Thoracic aorta (tissue), 2 donors: ENCODE measurements at places on chromosomes 16 and 17. TPM values are rescaled to one million over a fixed set of nuclear protein-coding genes. Genes with fewer than 3 reads are reported as not detected.
A peak's percentile ranks its signal among the peaks of the same experiment; 100 is the strongest.

- no peak for DNase-seq
- no peak overlapping the region for H3K4me3 ChIP-seq
- H3K27ac ChIP-seq: no peak overlapping the region
- H3K4me1 ChIP-seq: no peaks in the 10 kb centered on the region
These were observed 11.3 kb downstream of the HS3ST3A1 start for GRCh38 chr17:13590441-13590840.

VWA3A gene
- 2.3 TPM for total RNA-seq

DNA sequence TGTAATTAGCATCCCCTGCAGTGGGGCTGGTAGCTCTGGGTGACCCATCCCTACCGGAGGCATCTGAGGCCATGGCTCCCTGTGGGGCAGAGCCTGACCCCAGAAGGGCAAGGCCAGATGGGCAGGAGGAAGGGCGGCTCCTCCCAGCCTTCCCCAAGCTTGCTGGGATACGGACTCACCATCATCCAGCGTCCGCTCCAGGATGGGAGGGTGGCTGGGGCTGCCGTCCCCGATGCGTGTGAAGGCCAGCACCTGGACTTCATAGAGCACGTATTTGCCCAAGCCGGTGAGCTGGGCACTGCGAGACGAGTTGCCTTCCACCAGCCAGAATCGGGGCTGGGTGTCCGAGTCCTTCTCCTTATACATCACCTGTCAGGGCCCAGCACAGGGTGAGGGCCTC lies 81.6 kb upstream of the CDC42EP4 start:
- H3K27ac ChIP-seq: no peak overlapping the region
- no peaks in the 10 kb centered on the region for H3K4me1 ChIP-seq
- no peak for DNase-seq
- no peaks in the 10 kb centered on the region for H3K27me3 ChIP-seq
- no peaks in the 10 kb centered on the region for H3K36me3 ChIP-seq
- H3K4me3 ChIP-seq: no peak overlapping the region

DNA sequence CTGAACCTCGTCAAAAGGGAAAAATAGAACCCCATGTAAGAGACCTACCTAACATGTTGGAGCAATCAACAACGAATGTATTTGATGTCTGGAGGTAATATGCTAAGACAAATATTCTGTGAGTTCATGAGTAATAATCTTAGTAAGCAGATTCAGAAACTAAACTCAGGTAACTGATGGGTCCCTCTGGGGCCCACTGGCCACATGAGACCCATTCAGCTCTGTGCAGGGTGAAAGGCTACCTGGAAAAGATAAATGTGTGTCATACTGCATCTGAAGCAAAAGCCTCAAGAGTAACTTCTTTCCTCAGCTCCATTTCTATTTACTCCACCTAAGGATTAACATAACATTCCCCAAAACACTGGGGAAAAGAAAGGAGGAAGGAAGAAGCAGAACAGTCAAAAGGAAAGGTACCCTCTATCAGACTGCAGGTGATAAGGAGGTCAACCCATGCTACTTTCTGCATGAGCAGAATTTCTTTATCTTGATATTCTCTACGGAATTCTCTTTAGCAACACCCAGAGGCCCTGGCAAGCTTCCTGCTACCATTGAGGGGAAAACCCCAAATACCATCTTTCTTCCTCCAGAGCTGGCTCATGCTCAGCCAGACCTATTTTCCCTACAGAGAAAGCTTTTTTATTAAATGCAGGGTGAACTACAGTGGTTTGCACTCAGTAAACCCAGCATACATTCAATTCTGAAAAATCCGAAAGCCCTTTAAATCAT lies 37.7 kb upstream of the ABCA6 start:
- no peak overlapping the region for H3K4me3 ChIP-seq
- H3K27ac ChIP-seq: no peak overlapping the region
- no peaks in the 10 kb centered on the region for H3K27me3 ChIP-seq
- DNase-seq: no peak

- H3K4me1 ChIP-seq: peaks cover 6% of the 10 kb centered on the region
- H3K4me3 ChIP-seq: no peak overlapping the region
- no peak for DNase-seq
- no peaks in the 10 kb centered on the region for H3K27me3 ChIP-seq
- H3K36me3 ChIP-seq: no peaks in the 10 kb centered on the region
- no peak overlapping the region for H3K27ac ChIP-seq
These were observed 30.4 kb downstream of the SOCS3 start for GRCh38 chr17:78329263-78330059.

BTBD17 gene
- total RNA-seq: not detected

GRCh38 chr17:39927929-39928857 lies 661 bp downstream of the LRRC3C start:
- peak overlapping the region; percentile 97 for H3K27ac ChIP-seq
- DNase-seq: no peak
- H3K27me3 ChIP-seq: no peaks in the 10 kb centered on the region
- peak overlapping the region; percentile 93 for H3K4me3 ChIP-seq
- H3K4me1 ChIP-seq: peaks cover 46% of the 10 kb centered on the region
- peaks cover 4% of the 10 kb centered on the region for H3K36me3 ChIP-seq

DNA sequence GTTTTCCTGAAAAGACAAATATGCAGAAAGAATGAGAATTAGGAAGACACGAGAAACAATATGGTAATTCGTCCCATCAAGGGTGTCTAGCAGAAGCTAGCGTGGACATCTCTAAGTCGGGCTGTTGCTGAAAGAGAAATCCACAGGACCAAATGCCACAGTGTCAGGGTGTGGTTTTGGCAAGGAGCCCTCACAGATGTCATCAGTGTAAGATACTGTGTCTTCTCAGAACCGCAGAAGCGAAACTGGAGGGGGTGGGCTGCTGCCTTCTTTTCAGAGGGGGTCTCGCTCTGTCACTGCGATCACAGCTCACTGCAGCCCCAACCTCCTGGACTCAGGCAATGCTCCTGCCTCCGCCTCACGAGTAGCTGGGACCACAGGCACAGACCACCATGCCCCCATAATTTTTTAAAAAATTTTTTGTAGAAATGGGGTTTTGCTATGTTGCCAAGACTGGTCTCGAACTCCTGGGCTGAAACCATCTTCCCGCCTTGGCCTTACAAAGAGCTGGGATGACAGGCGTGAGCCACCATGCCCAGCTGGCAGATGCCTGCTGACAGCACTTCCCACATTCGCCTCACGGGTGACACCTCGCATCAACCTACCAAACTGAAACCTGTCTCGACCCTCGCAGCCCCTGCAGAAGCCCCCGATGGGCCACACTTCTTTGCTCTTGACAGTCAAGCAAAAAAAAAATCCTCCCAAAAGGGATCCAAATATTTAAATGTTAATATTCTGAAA lies 26.2 kb downstream of the TRAP1 start:
- peaks cover 7% of the 10 kb centered on the region for H3K36me3 ChIP-seq
- H3K4me3 ChIP-seq: peak overlapping the region; percentile 67
- no peak for DNase-seq
- H3K4me1 ChIP-seq: peaks cover 13% of the 10 kb centered on the region

DNA sequence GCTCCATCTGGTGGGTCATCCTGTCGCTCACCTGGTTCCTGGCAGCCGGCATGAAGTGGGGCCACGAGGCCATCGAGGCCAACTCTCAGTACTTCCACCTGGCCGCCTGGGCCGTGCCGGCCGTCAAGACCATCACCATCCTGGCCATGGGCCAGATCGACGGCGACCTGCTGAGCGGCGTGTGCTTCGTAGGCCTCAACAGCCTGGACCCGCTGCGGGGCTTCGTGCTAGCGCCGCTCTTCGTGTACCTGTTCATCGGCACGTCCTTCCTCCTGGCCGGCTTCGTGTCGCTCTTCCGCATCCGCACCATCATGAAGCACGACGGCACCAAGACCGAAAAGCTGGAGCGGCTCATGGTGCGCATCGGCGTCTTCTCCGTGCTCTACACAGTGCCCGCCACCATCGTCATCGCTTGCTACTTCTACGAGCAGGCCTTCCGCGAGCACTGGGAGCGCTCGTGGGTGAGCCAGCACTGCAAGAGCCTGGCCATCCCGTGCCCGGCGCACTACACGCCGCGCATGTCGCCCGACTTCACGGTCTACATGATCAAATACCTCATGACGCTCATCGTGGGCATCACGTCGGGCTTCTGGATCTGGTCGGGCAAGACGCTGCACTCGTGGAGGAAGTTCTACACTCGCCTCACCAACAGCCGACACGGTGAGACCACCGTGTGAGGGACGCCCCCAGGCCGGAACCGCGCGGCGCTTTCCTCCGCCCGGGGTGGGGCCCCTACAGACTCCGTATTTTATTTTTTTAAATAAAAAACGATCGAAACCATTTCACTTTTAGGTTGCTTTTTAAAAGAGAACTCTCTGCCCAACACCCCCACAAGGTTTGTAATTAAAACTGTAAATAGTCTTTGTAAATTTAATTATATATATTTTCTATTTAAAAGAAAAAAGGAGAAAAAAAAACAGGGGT lies 1.7 kb downstream of the FZD2 start:
- no peak for DNase-seq
- H3K27ac ChIP-seq: peak overlapping the region; percentile 89
- no peaks in the 10 kb centered on the region for H3K36me3 ChIP-seq
- peaks cover 24% of the 10 kb centered on the region for H3K4me1 ChIP-seq
- H3K27me3 ChIP-seq: no peaks in the 10 kb centered on the region

FGF11 gene
- 0.68 TPM for total RNA-seq

DNA sequence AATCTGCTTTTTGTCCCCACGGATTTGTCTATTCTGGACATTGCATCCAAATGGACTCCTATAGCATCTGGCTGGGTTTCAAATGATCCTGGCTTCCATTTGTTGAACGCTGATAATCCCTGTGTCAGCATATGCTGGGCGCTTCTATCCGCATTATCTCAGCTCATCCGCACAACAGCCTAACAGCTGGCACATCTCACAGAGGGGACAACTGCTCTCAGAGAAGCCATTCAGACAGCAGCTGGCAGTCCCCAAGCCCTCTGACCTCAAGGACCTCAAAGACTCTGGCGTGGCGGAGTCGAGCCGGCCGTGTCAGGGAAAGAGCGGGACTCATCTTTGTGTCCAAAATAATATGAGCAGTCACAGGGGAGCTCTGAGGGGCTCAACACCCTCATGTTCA lies 82.3 kb downstream of the NT5M start:
- no peak for DNase-seq
- no peaks in the 10 kb centered on the region for H3K27me3 ChIP-seq
- no peaks in the 10 kb centered on the region for H3K4me1 ChIP-seq
- H3K27ac ChIP-seq: no peak overlapping the region

- no peak overlapping the region for H3K27ac ChIP-seq
- H3K36me3 ChIP-seq: no peaks in the 10 kb centered on the region
- no peak for DNase-seq
- no peak overlapping the region for H3K4me3 ChIP-seq
These were observed 17.8 kb upstream of the GINS2 start for GRCh38 chr16:85706449-85707034.

- no peak overlapping the region for H3K4me3 ChIP-seq
- H3K27me3 ChIP-seq: no peaks in the 10 kb centered on the region
- no peak for DNase-seq
- H3K27ac ChIP-seq: peak overlapping the region; percentile 43
These were observed 78.0 kb downstream of the MPRIP start for GRCh38 chr17:17120294-17120693.

DNA sequence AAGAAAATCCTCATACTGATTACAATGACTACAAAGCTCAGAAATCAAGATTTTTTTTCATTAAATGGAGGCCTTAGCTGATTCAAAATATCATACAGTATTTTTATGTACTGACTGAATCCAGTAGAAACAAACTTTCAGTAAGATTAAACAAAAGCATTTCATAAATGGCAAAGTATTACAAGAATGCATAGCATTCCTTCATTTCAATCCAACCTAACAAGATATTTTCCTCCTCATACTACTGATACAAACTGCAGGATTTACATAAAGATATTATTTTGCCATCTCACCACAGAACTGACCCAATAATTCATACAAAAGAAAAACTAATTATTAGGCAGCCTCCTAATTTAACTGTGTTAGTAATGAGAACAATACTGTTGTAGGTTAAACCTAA lies 6.2 kb upstream of the KANSL1 start:
- no peak for DNase-seq
- no peaks in the 10 kb centered on the region for H3K36me3 ChIP-seq
- H3K4me3 ChIP-seq: no peak overlapping the region
- H3K4me1 ChIP-seq: peaks cover 50% of the 10 kb centered on the region

- no peaks in the 10 kb centered on the region for H3K4me1 ChIP-seq
- no peaks in the 10 kb centered on the region for H3K36me3 ChIP-seq
- no peak for DNase-seq
- H3K4me3 ChIP-seq: no peak overlapping the region
These were observed 251.9 kb downstream of the IRX3 start for GRCh38 chr16:54034684-54035083.

GRCh38 chr17:60463157-60463835 lies 41.0 kb downstream of the CHCT1 start:
- DNase-seq: no peak
- H3K4me3 ChIP-seq: no peak overlapping the region
- peaks cover 22% of the 10 kb centered on the region for H3K4me1 ChIP-seq
- H3K27me3 ChIP-seq: no peaks in the 10 kb centered on the region

DNA sequence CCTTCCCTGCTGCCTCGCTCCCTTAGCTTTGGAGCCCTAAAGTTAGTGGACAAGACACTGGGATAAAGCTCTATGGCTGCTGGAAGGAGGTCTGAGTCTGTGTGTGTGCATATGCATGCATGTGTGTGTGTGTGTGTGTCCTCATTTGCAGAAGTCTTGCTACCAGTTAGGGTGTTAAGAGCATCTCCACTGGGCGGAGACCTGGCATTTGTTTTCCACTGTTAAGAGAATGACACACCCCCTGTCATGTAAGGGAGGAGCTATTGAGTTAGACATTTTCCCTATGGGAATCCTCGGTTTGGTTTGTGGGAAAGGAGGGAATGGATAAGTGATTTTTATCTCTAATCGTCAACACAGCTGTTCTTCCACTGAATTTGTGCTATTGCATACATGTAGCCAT lies 24.8 kb upstream of the ARHGAP23 start:
- no peaks in the 10 kb centered on the region for H3K27me3 ChIP-seq
- peaks cover 29% of the 10 kb centered on the region for H3K36me3 ChIP-seq
- H3K4me3 ChIP-seq: no peak overlapping the region
- H3K4me1 ChIP-seq: no peaks in the 10 kb centered on the region
- H3K27ac ChIP-seq: no peak overlapping the region
- no peak for DNase-seq

DNA sequence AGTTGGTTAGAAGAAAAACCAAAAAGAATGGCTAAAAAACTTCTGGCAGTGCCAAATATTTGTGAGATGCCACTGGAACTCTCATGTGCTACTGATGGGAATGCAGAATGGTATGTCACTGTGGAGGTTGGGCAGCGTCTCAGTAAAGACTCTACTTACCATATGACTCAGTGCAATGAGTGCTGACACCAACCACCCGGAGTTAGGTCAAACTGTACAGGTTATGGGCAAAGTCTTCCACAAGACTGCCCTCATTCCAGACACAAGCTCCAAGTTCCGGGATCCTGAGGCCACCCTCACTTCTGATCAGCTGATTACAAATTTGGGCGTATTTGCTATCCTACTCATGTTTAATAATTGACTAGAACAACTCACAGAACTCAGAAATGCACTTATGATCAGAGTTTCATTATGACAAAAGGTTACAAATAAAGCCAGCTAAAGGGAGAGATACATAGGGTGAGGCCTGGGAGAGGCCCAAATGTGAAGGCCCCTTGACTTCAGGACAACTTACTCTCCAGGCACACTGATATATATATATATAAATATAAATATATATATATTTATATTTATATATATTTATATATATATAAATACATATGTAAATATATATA lies 114.9 kb downstream of the TRIM37 start:
- no peak overlapping the region for H3K27ac ChIP-seq
- no peak for DNase-seq
- H3K36me3 ChIP-seq: no peaks in the 10 kb centered on the region
- H3K4me3 ChIP-seq: no peak overlapping the region
